Bladder microvascular endothelial cell (primary cell): ENCODE measurements at places on chromosomes 2 and 18. TPM values are rescaled to one million over a fixed set of nuclear protein-coding genes. Genes with fewer than 3 reads are reported as not detected.

Gene IL1RN
- not detected in 2 replicates for total RNA-seq

Gene HOXD12
- not detected in 2 replicates for total RNA-seq

Gene CARF
- 1.9 and 3.5 TPM in 2 replicates for total RNA-seq

Gene TUBB8B
- total RNA-seq, result not detected in 2 replicates

Gene TTC39C
- 1.1 and 2.1 TPM in 2 replicates for total RNA-seq

Gene FNDC4
- total RNA-seq, result 11.6 and 14.6 TPM in 2 replicates

Gene TMEM37
- 0.06 and 0.49 TPM in 2 replicates for total RNA-seq

Gene ACMSD
- total RNA-seq, result not detected in 2 replicates

Gene CIDEA
- 0.19 and 1.5 TPM in 2 replicates for total RNA-seq

Gene PTPRN
- total RNA-seq, result 0.16 TPM in 1 of 2 replicates, not detected in the other

Gene TOGARAM2
- total RNA-seq, result 0.13 TPM in 1 of 2 replicates, not detected in the other

Gene APOB
- under 0.01 and 0.57 TPM in 2 replicates for total RNA-seq

Gene PAX3
- not detected in 2 replicates for total RNA-seq

Gene CCDC121
- total RNA-seq, result 1.8 and 2.6 TPM in 2 replicates

Gene COBLL1
- 3.6 and 7.9 TPM in 2 replicates for total RNA-seq

Gene GKN1
- total RNA-seq, result not detected in 2 replicates

Gene LIMS1
- 103 and 250 TPM in 2 replicates for total RNA-seq

Gene SERTAD2
- total RNA-seq, result 3.4 and 12.5 TPM in 2 replicates

Gene WDR35
- 5.3 and 12.1 TPM in 2 replicates for total RNA-seq

Gene HOXD9
- total RNA-seq, result 6.8 and 10.7 TPM in 2 replicates

Gene STK16
- total RNA-seq, result 16.5 and 21.8 TPM in 2 replicates

Gene SKA1
- 5.6 and 10.7 TPM in 2 replicates for total RNA-seq

Gene C1D
- 7.7 and 10.8 TPM in 2 replicates for total RNA-seq

Gene TCF7L1
- 2.9 and 10.3 TPM in 2 replicates for total RNA-seq

Gene MC4R
- not detected in 2 replicates for total RNA-seq

Gene CSRNP3
- total RNA-seq, result under 0.01 and 0.82 TPM in 2 replicates

Gene CTDSP1
- 53.9 and 56.4 TPM in 2 replicates for total RNA-seq

Gene B4GALT6
- 1.9 and 7.0 TPM in 2 replicates for total RNA-seq

Gene IRS1
- total RNA-seq, result 0.06 and 0.16 TPM in 2 replicates

Gene CNGA3
- total RNA-seq, result not detected in 2 replicates

Gene C2orf15
- total RNA-seq, result under 0.01 TPM in 1 of 2 replicates, not detected in the other

Gene TXNDC2
- not detected in 2 replicates for total RNA-seq

Gene SCYGR4
- total RNA-seq, result not detected in 2 replicates

Gene ST8SIA5
- 0.06 TPM in 1 of 2 replicates, not detected in the other for total RNA-seq

Gene TCF23
- total RNA-seq, result not detected in 2 replicates

Gene ARHGAP28
- 3.6 and 4.5 TPM in 2 replicates for total RNA-seq

Gene PPP1R1C
- total RNA-seq, result 0.25 and 0.97 TPM in 2 replicates

Gene GALR1
- total RNA-seq, result not detected in 2 replicates

Gene RESP18
- total RNA-seq, result not detected in 2 replicates

Gene SLC39A6
- 12.3 and 37.8 TPM in 2 replicates for total RNA-seq

Gene CXCR4
- total RNA-seq, result 83.7 and 130 TPM in 2 replicates

Gene MTCL1
- 5.2 and 15.0 TPM in 2 replicates for total RNA-seq

Gene ZNF804A
- under 0.01 and 0.16 TPM in 2 replicates for total RNA-seq

Gene UGT1A4
- total RNA-seq, result not detected in 2 replicates
